T-cell (primary cell): ENCODE measurements at places on chromosomes 7 and 10.

- DNase-seq = no peak
Measured at GRCh38 chr7:24477398-24478136, 95.7 kb upstream of the PALS2 start.

- no peak for DNase-seq
Measured at GRCh38 chr10:113360870-113361269, 192.0 kb upstream of the HABP2 start.

GRCh38 chr7:130894146-130894908 is 160.3 kb upstream of the KLF14 start:
- DNase-seq = no peak

- no peak for DNase-seq
Measured at GRCh38 chr7:37414352-37414983, 34.2 kb downstream of the ELMO1 start.

DNA sequence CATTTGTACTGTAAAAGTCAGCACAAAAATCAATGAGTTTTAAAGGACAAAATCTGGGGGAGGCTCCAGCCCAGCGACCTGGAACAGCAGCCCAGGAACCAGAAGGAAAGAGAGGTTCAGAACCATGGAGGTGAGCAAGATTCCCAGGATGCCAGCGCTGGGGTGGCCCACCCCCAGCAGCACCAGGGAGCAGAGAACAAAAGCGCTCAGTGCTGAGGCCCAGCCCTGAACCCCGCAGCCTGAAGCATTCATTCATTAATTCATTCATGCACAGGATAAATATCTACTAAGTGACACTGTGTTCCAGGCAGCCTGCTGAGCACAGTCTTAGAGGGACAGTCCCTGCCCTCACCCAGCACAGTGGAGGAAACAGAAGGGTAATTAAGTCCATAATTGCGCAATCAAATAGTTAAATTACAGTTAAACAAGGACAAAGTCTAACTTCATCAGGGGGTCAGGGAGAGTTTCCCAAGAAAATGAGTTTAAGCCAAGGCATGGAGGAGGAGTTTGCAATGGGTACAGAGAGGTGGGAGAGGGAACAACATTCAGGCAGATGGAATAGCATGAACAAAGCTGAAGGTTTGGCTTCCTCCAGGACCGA is 202.3 kb downstream of the GRID1 start:
- DNase-seq = no peak

DNA sequence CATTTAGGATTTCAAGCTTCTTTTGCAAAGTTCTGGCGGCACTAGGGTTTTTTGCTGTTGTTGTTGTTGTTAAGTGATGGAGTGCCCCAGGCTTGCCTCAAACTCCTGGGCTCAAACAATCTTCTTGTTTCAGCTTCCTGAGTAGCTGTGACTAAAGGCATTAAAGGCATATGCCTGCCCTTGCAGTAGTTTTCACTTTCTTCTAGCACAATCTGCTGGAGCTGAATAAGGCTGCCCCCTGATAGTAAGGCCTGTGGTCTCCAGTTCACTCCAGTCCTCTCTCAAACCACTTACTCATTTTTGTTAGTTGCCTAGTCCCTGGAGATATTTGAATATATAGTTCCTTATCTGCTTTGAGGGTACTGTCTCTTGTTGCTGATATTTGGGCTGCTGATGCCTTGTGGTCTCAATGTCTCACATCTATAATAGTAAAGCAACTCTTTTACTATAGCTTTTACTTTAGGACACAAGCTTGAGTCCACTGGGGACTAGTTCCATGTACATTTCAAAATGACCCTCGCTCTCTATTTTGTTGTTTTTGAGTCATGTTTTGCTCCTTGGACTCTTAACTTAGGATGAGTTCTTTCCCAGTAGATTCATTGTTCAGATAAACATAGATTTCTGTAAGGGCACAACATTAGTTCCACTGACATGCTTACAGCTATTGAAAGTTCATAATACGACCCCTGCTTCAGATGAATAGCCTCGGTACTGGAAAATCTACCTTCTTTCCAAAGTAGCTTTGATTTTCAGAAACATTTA is 25.5 kb downstream of the PHF14 start:
- no peak for DNase-seq

GRCh38 chr7:125681508-125681907 is 751.9 kb upstream of the POT1 start:
- no peak for DNase-seq

DNA sequence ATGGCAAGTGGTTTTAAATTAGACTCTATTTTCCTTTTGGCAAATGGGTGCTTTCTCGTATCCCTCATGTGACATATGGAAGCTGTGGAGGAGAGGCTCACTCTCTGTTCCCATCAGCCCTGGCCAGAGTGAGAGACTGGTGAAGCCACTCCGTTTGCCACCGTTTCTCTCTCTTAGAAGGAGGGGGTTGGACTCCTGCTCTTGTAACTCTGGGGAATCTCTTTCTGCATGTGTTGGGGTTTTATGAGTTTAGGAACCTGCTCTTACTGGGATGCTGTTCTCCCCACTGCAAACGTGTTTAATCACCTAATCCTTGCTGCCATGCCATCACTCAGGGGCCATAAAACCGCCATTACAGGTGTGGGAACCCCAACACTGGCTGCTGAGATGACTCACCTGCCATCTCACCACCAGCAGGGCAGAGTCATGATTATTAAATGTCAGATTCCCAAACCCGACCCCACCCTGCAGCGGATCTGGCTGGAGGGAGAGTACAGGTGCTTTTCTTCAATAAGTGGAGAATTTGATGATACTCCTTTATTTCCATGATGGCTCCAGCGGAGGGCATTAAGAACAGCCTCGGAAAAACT is 103.2 kb downstream of the ADCY1 start:
- no peak for DNase-seq

- DNase-seq = no peak
Measured at GRCh38 chr7:42071372-42072261, 165.4 kb downstream of the GLI3 start.

GRCh38 chr10:101066896-101067355 is 5.1 kb downstream of the KAZALD1 start:
- no peak for DNase-seq

DNA sequence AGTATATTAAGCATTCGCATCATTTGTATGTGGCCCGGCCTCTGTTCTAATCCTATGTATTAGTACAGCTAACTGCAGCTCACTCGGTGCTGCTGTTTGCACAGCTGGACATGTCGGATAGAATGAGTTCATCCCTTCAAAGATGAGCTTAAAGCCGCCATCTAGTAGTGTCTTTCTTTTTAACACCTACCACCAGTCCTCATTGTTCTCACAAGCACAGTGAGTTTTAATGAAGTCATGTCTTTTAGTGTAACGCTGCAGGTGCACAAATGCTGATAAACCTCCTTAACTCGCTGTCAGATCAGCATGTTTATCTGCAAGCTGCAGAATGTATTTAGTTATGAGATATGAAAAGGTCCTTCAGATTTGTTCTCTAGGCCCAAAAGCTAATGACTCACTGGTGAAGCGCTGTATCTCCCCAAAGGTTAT is 247.5 kb downstream of the MTERF1 start:
- no peak for DNase-seq

DNA sequence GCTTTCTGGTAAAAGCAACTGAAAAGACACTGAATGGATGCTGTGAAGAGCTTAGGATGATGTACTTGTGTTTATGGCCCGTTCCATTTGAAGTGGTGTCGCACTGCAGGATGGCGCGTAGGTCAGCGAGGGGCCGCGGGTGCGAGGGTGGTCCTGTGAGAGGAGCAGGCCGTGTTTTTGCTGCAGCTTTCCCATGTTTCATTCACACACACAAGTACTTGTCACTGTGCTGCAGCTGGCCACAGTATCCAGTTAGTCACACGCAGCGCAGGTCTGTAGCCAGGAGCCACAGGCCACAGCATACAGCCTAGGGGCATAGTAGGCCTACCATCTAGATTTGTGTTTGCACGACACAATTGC is 23.2 kb downstream of the WIPI2 start:
- no peak for DNase-seq

GRCh38 chr10:123109466-123109865 is 26.3 kb upstream of the HMX3 start:
- no peak for DNase-seq

DNA sequence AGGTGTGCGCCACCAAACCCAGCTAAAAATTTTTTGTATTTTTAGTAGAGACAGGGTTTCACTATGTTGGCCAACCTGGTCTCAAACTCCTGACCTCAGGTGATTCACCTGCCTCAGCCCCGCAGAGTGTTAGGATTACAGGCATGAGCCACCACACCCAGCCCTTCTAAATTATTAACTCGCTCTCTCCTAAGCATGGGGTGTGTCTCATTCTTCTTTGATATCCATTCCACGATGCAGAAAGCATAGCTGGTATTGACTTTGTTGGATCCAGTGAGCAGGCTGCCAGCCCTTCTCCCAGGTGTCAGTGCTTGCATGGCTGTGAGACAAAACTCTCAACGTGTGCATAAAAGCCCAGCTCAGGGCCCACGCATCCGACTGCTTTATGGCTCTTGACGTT is 254.1 kb upstream of the PFKP start:
- DNase-seq = no peak

DNA sequence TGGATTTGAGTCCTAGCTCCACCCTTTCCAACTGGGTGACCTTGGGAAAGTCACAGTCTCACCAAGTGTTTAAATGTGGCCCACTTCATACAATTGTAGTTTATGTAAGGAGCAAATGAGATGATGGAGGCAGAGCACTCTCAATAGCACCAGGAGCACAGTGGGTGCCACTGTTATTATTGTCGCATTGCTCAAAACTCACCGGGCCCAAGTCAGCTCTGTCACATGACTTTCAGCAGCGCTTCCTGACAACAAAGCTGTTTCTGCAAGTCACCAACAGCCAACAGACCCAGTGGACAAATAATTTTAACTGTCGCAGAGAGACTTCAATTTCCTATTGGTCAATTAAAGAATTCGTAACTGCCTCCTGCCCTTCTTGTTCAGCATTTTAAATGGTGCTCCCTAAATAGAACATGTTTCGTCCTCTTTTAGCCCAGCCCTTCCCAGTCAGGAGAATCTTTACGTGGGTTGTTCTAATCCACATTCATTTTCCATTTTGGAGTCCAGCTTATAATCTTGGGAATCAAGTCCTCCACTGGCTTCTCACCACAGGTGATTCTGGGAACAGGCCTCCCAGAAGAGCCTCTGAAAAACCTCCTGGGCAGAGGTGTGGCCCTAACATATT is 415.6 kb upstream of the NPVF start:
- no peak for DNase-seq

GRCh38 chr7:38211940-38212339 is 33.9 kb downstream of the STARD3NL start:
- no peak for DNase-seq

- no peak for DNase-seq
Measured at GRCh38 chr7:155426543-155427410, 31.2 kb upstream of the EN2 start.

- DNase-seq = peak; percentile 11
Measured at GRCh38 chr10:75408911-75409885, 7.6 kb upstream of the ZNF503 start.

- DNase-seq = no peak
Measured at GRCh38 chr10:13592306-13592705, 5.5 kb downstream of the PRPF18 start.

DNA sequence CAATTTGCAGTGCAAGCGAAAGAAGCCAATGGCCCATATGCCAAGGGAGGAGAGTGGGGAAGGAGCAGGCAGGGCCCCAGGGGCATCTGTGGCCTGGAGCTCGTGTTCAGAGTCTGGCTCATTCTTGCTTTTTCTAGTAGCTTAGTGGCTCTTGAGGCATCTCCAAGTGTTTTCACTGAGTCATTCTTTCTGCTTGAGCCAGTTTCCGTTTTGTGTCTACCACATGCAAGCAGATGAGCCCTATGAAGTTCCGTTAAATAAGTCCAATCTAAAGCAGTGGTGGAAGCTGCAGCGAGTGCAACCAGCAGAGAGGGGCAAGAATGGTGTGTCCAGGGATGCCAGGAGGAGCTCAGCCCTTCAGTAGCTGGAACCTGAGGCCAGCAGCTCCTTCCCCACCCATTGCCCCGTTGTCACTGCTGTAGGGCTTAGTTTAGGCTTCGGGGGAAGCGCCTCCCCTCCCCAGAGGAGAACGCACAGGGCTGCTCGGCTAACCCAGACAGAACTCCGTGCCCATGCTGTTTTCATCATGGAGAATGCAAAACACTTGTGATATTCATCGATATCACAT is 57.4 kb upstream of the EBF3 start:
- DNase-seq = no peak

- no peak for DNase-seq
Measured at GRCh38 chr7:106041140-106041717, 70.9 kb downstream of the SYPL1 start.

DNA sequence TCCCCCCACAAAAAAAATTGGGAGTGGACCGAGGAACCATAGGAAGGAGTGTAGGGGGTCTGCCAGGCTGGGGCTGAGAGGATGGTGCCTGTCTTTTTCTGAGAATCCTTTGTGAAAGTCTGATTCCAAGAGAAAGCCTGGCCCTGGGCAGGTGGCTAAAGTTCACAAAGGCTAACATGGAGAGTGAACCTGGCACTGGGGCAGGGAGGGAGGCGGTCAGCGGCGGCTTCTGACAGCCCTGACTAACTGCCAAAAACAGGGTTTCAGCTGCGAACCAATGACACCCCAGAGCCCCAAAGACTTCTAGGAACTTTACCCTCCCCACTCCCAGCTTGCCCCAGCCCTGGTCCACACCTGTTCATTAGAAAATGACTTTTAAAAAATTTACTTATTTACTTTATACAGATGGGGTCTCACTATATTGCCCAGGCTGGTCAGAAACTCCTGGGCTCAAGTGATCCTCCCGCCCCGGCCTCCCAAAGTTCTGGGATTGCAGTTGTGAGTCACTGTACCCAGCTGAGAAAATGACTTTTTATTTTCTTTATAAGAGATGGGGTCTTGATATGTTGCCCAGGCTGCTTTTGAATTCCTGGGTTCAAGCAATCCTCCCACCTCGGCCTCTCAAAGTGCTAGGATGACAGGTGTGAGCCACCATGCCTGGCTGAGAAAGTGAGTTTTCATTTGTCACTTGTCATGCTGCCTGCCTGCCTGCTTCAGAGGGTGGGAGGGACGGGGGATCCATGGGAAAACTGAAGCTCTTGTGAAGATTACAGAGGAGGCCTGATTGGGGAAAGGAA is 61.0 kb upstream of the DUSP5 start:
- DNase-seq = no peak

GRCh38 chr10:57959318-57960006 is 308.2 kb downstream of the IPMK start:
- no peak for DNase-seq

GRCh38 chr10:79038841-79039201 is 29.9 kb upstream of the ZMIZ1 start:
- DNase-seq = no peak

DNA sequence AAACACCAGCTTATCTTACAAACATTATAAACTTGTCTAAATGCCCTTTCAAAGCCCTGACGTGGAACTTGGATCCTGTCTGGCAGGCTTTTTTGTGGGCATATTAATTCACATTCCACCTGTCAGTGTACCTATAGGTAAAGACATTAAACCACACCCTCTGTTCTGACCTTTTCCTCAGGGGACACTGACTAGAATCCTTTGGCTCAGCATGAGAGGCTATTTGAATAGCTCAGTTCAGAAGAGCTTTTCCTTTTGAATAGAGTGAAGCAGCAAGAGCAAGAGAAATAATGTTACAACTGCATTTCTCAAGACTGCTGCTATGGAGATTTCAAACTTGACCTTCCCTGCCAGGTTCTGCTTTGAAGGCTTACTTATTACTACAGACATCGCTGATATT is 76.9 kb downstream of the CYP51A1 start:
- DNase-seq = no peak

GRCh38 chr7:8343556-8343955 is 81.6 kb upstream of the ICA1 start:
- DNase-seq = no peak
